Activated effector memory CD4-positive, alpha-beta T cell treated with Interleukin-2 at 50 U/mL for 16 hours (primary cell): ENCODE measurements at places on chromosomes 6 and 20.
A peak's percentile ranks its signal among the peaks of the same experiment; 100 is the strongest.

- no peak for DNase-seq
Measured at GRCh38 chr6:33324125-33324524, 6.6 kb upstream of the ZBTB22 start.

DNA sequence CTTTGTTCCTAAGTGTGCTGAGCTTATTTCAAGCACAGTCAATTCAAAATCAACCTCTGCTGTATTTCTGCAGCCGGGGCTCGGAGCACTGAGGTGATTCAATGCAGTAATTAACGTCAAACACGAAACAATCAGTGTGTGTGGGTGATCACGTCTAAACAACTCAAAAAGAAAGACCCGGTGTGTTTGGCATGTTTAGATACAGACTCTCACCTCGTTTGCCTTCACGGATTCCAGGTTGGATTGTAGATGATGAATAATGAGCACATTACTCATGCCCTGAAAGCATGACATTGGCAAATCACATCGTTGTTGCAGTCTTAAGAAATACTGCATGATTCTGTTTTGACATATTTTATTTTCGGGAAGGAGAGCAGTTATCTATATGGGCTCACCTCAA is 231.0 kb downstream of the QKI start:
- no peak for DNase-seq

- DNase-seq = no peak
Measured at GRCh38 chr6:128739112-128739511, 143.8 kb upstream of the LAMA2 start.

DNA sequence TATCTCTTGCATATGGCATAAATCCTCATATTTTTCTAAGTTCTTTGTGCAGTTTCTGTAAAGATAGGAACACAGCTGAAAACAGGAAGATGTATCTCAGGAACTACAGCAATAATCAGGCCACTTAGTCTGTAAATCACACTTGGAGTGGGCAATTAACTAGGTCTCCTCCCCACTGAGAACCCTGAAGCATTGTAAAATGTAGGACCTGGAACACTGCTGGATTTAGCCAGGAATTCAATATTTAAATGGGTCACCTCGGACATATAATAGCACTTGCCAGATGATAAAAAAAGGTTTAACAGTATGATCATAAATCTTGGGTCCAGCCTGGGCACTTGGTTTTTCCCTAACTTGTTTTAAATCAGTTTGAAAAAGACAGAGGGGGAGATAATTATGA is 155.0 kb downstream of the GRM1 start:
- DNase-seq = no peak

GRCh38 chr6:43575105-43575771 is 600 bp downstream of the XPO5 start:
- peak; percentile 3 for DNase-seq

GRCh38 chr6:14645221-14645620 is 527.6 kb downstream of the CD83 start:
- DNase-seq = no peak

- DNase-seq = no peak
Measured at GRCh38 chr6:169499848-169500247, 202.0 kb downstream of the WDR27 start.

- no peak for DNase-seq
Measured at GRCh38 chr20:38104285-38104684, 60.8 kb downstream of the TGM2 start.

- DNase-seq = no peak
Measured at GRCh38 chr20:38861071-38861401, 55.5 kb downstream of the PPP1R16B start.

GRCh38 chr6:92023410-92023966 is 1395.9 kb downstream of the EPHA7 start:
- DNase-seq = no peak

- DNase-seq = no peak
Measured at GRCh38 chr6:23547851-23548250, 578.2 kb upstream of the NRSN1 start.

DNA sequence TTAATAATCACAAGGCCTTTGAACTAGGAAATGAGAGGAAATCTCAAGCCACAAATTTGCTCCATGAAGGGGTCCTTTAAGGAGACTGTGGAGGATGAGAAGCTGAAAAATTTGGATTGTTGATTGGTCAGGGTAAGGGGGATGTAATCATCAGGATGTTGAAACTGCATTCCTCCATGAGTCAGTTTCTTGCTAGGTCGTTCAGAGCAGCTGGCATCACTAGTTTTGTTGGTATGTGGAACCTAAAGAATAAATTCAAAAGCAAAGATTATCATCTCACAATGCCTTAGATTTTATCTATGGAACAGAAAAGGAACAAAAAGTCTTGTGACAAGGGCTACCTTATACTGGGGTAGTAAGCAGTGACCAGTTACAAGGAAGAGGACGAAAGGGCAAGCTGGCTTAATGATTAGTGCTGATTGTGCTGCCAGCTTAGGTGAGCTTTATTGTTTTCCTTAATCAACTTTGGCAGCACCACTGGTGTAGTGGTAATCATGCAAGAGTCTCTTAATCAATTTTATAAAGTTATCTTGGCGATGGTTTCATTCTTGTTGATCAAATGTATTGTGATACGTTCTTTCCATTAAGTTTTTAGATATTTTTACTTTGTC is 36.6 kb downstream of the CRISP2 start:
- DNase-seq = no peak
